Fibroblast of skin of right quadriceps (primary cell): ENCODE measurements at places on chromosomes 6 and 20.

DNA sequence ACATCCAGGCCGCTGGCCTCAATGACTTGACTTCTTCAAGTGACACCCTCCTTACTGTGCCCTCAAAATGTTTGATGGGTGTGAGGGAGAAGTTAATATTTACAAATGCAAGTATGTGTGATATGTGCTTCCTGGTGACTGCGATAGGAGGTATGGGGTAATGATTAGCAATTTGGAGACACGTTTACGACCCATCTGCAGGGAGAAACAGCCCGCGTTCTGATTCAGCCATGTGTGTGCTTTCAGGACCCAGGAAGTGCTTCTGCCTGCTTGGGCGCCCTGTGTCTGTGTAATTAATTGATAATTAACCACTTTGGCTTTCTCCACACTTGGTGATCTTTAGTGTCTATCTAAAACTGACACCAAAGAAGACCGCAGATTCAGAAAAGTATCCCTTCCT, 25.0 kb downstream of the SIRPA start:
- DNase-seq = no peak

- peak; percentile 6 for DNase-seq
These were observed 322.8 kb upstream of the GJE1 start for GRCh38 chr6:141809901-141810300.

DNA sequence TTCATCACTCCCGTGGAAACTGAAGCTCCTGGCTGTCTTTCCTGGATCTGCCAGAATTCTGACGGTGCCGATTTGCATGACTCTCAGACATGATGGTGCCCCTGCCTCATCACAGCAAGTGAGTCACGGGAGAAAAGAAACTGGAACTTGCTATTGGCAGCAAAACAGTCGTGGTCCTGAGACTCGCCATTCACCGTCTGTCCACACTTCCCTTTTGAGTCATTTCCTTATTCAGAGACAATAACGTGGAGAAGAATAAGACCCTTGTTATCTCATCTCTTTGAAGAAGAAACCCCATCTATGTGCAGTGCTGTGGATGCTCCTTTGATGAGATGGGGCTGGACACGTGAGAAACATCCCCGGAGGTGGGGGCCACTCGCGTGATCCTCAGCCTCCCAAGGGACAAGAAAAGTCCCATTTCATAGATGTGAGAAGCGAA, 4.2 kb downstream of the GPR31 start:
- DNase-seq = peak; percentile 5

DNA sequence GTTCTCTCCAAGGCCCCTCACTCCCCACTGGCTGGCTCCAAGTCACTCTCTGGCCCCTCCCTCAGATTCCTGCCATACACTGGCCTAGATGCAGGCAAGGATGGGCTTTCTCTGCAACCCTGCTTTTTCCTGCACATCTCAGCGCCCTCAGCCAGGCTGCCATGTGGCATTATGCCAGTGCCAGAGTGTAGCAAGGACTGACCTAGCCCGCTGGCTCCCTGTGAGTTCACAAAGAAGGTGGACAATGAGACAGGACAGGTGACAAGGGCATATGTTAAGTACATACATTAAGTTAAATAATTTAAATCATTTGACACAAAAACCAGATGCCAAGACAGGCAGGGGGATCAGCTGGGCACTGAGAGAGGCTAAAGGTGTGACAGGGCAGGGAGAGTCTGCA, 394.6 kb downstream of the ZFAND3 start:
- DNase-seq = no peak

GRCh38 chr6:93086351-93086750, 333.0 kb downstream of the EPHA7 start:
- no peak for DNase-seq

GRCh38 chr20:1264727-1265126, 1.4 kb upstream of the SNPH start:
- DNase-seq = no peak

DNA sequence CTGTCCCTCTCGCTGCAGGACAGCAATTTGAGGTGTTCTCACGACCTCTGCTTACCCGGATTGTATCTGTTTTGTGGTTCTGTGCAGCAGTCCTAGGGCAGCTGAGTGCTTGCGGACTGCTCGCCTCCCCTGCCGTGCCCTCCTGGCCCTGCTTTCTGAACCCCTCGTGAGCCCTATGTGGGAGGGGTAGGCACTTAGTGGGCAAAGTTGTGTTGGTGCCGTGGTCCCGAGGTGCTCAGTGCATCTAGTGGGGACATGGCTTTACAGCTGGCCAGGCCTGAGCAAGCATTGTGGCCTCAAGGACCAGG, 5.2 kb downstream of the TMEM181 start:
- DNase-seq = no peak

GRCh38 chr20:43961541-43962471, 47.2 kb downstream of the TOX2 start:
- DNase-seq = peak; percentile 49
